ENCODE measurements at places on chromosomes 12 and 14.

DNA sequence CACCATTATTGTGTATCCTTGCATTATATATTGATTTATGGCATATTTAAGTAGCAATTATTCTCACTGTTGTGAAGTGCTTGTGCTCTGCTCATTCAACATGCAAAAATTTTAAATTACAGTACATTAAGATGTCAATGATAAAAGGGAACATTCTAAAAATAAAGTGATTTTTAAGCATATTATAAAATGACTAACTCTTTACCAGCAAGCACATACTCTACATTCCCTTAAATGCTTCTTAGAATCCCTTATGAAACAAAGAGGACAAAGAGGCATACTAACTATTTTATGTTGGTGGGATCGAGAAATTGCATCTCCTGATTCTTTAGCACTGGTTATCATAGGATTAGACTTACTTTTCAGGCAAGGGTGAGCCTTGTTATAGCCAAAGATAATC lies 46.6 kb upstream of the ZDHHC17 start:
- DNase-seq, result no peak

DNA sequence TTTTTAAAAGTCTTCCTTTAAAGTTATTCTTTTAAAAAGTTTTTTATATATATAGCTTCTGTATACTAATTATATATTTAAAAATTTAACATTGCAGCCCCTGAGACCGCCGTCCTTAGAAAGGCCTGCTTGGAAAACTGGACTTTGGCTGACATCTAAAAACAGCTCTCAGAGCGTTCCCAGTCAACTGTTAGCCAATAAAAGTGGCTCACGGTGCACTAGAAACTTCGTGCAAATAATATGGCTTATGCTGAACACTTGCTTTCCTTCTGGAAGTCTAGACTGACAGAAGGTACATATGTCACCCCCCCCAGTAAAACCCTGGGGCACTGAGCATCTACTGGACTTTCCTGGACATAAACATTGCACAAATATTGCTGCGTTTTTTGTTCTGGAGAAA lies 115.0 kb downstream of the KIF21A start:
- no peak for DNase-seq

DNA sequence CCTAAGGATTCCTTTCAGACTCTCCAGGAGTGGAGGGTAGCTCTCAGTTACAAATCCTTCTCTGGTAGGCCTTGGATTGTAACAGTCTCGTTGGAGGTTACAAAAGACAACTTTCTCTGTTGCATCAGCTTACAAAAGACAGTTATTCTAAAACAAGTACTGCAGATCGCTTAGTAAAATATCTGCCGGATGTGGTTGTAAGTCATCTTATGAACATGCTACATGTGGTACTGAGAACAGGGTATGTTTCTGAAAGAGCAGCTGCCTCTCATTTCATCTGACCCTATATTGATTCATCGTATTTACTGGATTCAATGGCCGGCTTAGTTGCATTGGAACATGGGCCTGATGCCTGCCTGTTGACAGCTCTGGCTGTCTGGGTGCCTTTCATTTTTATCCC lies 157.4 kb downstream of the PTCSC3 start:
- DNase-seq, result no peak

- no peak for DNase-seq
These were observed 778 bp downstream of the SLC8B1 start for GRCh38 chr12:113333877-113334785.

- DNase-seq, result no peak
These were observed 123.8 kb upstream of the PTPRQ start for GRCh38 chr12:80320121-80320678.

DNA sequence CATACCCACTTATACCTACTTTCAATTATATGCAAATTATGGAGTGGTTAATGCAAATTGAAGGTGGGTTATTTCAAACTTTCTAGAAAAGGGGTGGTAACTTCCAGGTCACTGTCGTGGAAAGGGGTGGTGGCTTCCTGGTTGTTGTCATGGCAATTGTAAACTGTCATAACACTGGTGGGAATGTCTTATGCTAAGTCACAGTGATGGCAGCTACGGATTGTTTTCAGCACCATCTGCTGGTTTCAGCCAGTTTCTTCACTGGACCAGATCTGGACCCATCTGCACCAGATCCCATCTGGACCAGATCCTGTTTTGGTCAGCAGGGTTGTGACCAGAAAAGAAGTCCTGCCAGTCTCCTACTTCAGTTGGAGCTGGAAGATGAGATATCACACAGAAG lies 1469.3 kb downstream of the AACS start:
- DNase-seq, result no peak

Measured in right cardiac atrium (tissue), 5 donors.